ENCODE measurements at places on chromosomes 2 and 18.

DNA sequence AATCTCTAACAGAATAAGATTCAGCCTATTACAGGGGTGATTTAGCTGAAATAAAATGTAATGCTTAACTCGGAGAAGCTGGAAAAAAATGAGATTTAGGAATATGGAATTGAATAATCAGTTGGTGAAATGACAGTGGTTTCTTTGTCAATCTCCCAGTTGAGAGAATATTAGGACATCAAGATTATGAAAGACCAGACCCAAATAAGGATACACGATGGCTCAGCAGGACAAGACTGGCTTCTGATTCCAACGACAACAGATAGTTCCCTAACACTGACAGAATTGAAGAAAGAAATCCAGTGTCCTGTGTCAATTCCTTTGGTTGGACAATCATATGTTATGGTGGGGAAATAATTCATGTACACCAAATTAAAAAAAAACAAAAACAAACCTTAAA lies 55.8 kb downstream of the HRH4 start:
- DNase-seq, result no peak

- peak; percentile 35 for DNase-seq
These were observed 88.0 kb downstream of the ACTR3 start for GRCh38 chr2:113977660-113978523.

DNA sequence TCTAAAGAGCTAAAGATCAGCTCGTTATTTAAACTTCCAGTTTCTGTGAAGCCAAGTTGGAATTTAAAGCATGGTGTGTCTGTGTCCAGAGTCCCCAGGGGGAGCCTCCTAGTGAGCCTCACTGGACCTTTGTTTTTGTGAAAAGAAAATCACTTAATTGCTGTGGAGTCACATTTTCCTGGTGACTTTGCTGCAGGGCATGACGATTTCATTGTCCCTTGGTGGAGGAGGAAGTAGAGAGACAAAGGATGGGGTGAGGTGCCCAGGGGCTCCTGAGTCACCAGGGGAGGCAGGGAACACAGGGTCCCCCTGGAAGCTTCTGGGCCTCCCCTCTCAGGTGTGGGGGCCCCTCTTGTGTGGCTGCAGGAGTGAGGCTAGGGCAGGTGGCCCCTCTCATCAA lies 19.7 kb downstream of the ATP6V1C2 start:
- DNase-seq, result peak; percentile 8

DNA sequence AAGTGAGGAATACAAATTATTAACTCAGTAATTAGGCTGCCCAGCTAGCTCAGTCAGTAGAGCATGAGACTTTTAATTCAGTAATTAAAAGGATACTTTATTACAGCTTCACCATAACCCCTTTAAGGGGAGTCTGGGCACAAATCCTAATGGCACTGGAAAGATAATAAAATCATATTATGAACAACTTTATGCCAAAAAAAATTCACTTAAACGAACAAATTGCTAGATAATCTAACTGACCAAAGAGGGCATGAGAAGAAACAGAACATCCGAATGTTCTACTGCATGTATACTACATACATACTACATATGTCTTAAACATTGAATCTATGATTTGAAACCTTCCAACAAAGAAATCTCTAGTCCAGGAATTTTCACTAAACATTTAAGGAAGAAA lies 159.5 kb downstream of the CYP26B1 start:
- no peak for DNase-seq

- no peak for DNase-seq
These were observed 21.5 kb upstream of the ZSCAN30 start for GRCh38 chr18:35311496-35311895.
